ENCODE measurements at places on chromosomes 3 and 15.

DNA sequence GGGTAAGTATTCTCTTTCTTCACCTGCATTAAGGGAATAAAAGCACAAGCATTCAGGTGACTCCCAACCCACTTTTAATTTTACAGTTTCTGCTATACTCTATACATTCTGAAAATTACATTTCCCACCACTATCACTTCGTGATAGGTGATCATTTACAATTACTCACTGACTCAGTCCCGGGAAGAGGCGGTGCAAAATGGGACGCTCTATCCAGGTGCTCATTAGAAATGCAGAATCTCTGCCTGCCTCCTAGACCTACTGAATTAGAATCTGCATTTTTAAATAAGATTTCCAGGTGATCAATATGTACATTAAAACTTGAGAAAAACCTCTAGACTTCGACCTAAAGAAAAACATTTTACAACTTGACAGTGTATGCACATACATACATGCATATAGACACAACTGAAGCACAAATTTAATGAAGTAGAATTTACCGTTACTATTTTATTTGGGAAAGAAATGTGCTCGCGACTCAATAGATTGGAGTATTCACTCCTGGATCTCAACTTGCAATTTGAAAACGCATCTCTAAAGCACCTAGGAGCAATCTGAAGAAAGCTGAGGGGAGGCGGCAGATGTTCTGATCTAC is 598 bp upstream of the TGFBR2 start:
- DNase-seq: no peak

DNA sequence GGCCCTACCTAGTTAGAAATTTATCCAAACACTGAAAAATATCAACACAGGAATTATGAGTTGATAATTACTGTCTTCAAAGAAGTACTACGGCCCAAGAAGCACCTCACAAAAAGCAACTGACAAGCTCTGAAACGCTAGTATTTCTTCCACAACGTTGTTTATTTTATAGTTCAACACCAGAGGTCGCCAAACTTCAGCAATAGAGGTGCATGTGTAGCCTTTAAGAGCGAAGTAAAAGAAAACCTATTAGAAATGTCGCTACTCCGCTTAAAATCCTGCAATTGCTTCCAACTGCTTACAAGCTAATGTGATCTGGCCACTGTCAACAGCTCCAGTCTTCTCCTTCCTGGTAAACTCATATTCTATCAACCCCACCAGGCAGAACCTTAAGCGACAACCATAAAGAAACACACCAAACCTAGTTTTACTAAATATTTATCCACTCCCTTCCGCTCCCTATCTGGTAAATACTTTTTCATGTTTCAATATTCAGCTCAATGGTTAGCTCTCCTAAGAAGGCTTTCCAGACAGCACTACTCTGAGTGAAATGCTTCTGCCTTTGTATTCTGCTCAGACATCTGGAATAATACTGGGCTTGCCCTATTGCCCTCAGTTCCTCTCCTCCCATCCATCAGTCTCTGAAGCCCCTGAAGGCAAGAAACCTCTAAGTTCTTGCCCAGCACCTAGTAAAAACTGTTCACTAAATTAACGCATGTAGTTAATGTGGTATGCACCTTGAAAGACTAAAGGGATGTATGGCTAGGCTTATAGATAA is 110.2 kb downstream of the NR1I2 start:
- no peak for DNase-seq

DNA sequence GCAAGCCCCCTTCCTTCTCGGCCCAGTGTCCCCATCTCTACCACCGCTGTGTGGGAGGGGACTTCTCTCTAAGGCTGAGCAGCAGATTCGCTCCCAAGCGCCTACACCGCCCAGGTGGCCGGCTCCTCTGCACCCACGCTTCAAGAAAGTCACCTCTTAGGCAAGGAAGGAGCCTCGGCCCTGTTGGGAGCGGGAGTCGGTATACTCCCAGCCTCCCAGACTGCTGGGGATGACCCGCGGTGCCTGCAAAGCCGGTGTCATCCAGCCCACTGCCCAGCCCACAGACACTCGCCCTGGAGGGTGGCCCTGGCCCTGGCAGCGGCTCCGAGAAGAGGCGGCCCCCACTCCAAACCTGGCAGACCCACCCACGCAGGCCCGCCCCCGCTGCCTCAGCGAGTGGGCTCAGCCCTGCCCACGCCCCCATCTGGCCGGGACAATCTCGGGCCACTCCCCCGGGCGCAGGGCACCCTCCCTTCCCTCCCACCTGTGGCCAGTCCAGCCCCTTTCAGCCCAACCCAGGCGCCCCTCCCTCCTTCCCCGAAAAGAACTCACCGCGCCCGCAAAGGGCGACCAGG is 396 bp downstream of the CHRNB4 start:
- DNase-seq: no peak

DNA sequence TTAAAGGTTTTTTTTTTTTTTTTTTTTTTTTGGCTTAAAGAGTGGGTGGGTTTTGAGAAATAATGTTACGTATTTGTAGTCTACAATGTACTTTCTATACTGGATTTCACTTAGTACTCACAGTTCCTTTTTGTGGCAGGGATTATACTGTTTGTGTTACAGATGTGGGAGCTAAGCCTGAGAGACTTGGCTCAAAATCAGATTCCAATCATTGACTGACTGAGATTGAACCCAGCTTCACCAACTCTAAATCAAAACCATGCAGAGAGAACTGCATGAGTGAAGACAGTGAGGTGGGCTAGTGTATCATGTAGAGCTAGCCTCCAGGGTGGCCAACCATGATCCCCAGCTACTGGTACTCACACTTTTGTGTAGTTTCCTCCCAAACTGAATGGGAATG is 68.0 kb downstream of the TMEM108 start:
- no peak for DNase-seq

- no peak for DNase-seq
Observed at GRCh38 chr3:189641776-189642175, 10.6 kb downstream of the TP63 start.

- DNase-seq: no peak
Observed at GRCh38 chr3:178532476-178532875, 3.8 kb upstream of the KCNMB2 start.

GRCh38 chr3:23372285-23372684 is 169.2 kb downstream of the UBE2E2 start:
- DNase-seq: no peak

GRCh38 chr15:64519897-64520296 is 59.5 kb downstream of the ZNF609 start:
- no peak for DNase-seq

DNA sequence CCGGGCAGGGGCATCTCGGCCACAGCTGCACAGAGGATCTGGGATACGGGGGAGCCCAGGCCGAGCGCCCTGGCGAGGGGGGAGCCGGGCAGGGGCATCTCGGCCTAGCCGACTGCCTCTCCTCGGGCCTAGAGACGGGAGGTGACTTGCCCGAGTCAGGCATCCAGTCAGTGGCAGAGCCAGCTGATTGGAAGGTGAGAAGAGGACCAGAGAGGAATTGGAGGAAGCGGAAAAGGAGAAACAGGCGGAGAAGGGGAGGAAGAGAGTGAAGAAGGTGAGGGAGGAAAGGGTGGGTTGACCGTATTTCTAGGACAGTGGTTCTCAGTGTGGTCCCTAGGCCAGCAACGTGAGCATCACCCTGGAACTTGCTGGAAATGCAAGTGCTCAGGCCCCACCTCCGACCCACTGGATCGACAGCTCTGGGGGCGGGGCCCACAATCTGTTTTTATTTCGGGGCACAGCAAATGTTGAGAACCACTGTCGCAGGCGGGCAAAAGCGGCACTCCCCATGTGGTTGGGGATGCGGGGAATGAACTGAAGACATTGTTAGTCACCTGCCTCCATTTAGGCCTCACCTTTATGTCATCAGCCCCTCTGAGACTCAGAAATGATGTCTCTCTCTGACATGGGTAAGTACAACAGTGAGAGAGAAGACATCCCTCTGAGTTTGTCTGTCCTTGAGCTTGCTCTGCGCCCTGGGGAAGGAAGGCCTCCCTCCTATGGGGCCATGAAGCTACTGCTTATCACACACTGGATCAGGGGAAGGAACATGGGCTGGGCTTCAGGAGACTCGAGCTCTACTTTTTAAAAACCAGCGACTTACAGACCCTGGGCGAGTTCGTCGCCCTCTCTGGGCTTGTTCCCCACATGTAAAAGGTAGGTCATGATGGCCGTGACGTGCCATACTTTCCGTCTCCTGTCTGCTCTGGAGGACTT is 1.0 kb upstream of the MELTF start:
- DNase-seq: no peak

DNA sequence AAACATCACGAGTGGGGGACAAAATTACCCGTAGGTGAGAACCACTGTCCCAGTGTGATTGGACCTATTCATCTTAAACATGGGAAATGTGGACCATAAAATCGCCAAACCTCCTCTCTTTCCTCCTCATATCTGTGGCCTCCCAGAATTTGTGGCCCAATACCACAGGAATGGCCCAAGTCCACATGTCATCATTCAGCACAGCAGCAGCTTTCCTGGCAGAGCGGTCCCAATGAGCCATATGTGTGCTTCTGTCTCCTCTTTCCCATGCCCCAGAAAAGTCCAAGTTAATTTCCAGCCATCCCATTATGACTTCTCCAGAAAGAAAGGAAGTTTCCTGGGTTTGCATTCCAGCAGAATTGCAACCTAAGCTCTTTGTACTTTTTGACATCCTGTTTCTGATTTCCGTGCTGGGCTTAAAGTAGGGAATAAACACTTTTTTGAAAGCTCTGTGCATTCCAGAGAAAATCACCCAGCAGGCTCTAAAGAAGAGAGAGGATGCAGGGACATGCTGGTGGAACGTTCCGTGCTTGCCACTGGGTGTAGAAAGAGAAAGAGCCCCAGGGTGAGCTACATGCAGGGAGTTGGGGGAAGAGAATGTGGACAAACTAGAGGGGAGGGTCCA is 259.4 kb upstream of the PROK2 start:
- no peak for DNase-seq

- DNase-seq: no peak
Observed at GRCh38 chr3:93924491-93924890, 49.2 kb downstream of the PROS1 start.

GRCh38 chr15:92082006-92082843 is 228.7 kb downstream of the SLCO3A1 start:
- no peak for DNase-seq

- no peak for DNase-seq
Observed at GRCh38 chr3:63124090-63124489, 154.0 kb upstream of the SYNPR start.

- no peak for DNase-seq
Observed at GRCh38 chr3:151047636-151048035, 37.8 kb upstream of the MED12L start.

GRCh38 chr3:123085932-123086627 is 19.3 kb downstream of the PDIA5 start:
- DNase-seq: no peak

DNA sequence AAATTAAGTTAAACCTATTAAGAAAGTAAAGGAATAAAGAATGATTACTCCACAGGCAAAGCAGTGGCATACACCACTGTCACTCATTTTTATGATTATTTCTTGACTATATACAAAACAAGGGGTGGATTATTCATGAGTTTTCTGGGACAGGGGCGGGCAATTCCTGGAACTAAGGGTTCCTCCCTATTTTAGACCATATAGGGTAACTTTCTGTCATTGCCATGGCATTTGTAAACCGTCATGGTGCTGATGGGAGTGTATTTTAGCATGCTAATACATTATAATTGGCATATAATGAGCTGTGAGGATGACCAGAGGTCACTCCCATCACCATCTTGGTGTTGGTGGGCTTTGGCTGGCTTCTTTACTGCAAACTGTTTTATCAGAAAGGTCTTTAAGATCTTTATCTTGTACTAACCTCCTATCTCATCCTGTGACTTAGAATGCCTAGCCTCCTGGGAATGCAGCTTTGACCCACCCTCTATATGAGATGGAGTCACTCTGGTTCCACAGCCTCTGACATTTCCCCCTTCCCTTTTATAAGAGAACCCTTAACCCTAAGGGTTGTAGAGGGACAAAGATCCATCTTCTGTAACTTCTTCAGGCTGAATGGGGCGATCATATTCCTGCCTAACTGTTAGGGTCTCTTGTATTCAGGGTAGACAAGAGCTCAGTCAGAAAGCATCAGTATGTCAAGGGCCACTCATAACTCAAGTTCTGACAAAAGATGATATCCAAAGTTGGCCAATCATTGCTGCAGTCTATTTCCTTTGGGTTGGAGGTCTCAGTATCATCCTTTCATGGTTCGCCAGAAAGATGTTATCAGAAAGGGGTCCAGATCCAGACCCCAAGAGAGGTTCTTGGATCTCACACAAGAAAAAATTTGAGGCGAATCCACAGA is 79.5 kb upstream of the LIPC start:
- no peak for DNase-seq

GRCh38 chr3:42649783-42650182 is 3.7 kb upstream of the ZBTB47 start:
- DNase-seq: no peak

GRCh38 chr3:174002543-174002942 is 605.0 kb downstream of the NLGN1 start:
- DNase-seq: no peak

GRCh38 chr3:147640781-147641180 is 231.6 kb downstream of the ZIC1 start:
- no peak for DNase-seq

GRCh38 chr15:58396181-58396580 is 35.6 kb upstream of the LIPC start:
- no peak for DNase-seq

GRCh38 chr3:79297245-79297960 is 470.4 kb downstream of the ROBO1 start:
- DNase-seq: no peak

- no peak for DNase-seq
Observed at GRCh38 chr3:61250784-61251173, 473 bp downstream of the FHIT start.

Data from stimulated activated CD8-positive, alpha-beta memory T cell treated with anti-CD3 and anti-CD28 coated beads, Interleukin-7, amount 100 ng/mL, for 1 hour (primary cell).